Right kidney (tissue), 9 donors: ENCODE measurements at places on chromosomes 2 and 18.

DNA sequence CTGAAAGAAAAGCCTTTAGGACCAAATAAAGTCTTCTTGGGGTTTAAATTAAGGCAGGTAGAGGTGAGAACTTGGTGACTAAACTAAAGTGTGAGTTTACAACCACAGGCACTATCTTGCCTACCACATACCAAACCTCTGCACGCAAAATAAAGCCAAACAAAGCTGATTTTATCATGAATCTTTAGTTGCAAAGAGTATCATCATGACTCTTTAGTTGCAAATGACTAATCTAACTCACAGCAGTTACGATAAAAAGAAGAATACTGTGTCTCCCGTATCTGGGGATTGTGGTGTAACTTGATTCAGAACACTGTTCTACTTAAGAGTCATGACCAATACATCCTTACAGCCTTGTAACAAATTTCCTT lies 11.2 kb downstream of the CFAP210 start:
- DNase-seq, result no peak

GRCh38 chr2:233029321-233029720 lies 3.2 kb upstream of the NEU2 start:
- no peak for DNase-seq

- DNase-seq, result peak; percentile 59
These were observed 138.1 kb downstream of the INO80D start for GRCh38 chr2:205947621-205948495.

DNA sequence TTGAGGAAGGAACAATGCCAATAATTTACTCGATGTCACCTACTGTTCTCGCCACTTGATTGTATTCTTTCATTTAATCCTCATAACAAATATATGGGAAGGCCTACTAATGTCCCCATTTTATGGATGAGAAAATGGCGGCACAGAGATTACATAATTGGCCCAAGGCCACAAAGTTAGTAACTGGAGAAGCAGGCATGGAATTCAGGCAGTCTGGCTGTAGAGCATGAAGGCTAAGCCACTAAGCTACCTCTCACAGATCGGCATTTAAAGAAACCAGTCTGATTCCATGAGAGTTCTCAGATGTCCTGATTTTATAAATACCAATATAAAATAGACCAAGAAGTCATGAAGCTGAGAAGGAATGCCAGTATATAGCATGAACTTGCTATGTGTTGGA lies 121.8 kb upstream of the EPAS1 start:
- DNase-seq, result no peak

DNA sequence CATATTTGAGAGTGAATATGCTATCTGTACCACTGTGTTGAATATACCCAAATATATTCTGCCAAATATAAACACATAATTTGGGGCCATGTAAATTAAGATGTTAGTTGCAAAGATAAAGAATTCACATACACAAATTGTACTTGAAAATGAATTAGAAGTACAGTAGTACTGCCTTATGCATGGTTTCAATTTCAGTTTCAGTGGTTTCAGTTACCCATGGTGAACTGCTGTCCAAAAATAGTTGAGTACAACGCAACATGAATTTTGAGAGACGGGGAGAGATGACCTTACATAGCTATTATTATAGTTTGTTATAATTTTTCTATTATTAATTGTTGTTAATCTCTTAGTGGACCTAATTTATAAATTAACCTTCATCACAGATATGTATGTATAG lies 1313.0 kb upstream of the FAM98A start:
- no peak for DNase-seq

DNA sequence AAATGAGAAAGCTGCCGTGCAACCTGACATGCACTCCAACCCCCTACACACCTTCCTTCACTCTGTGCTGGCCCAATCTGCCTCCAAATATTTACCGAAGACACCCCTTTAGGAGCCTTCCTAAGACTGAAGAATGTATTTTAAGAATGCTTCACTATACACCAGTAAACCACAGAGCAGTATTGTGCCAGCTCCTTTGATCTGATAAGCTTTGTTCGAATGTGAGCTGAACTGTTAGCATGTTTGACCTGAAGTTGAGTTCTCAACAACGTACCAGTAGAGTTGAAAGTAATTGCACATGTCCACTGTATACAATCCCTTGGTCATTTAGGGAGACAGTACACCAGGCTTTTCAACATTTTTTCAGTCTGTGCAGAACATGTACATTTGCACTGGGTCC lies 259.2 kb downstream of the TGIF1 start:
- DNase-seq, result no peak

DNA sequence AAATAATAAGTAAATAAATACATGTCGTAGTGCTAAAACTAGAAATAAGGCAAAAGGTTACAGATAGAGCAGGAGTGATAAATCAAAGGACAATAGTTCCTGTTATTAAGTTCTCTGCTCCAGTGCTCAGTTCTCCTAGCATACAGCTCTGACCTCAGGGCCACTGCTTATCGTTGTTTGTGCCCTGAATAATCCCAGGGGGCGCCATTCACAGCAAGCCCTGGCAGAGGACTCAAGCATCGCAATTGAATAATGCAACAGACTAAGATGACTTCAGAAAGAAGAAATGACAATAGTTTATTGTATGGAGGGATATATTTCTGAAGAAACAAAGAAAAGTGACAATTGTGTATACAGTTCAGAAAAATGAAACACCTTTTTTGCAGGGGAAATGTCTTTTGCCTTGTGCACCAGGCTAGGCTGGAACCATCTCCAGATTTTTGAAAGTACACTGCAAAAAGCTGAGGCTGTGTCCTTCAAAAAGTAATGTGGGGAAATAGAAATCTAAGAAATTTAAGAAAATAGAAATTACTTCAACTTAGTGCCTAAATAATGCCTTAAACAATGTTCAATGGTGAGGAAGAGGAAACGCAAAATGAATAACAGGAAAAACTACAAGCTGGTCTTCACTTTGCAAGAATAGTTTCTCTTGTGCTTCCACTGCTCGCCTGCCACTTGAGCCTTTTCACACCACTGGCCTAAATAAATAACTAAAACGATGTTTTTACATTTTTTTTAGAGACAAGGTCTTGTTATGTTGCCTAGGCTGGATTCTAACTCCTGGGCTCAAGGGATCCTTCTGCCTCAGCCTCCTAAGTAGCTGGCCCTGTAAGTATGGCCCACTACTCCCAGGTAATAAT lies 19.0 kb upstream of the CCNYL1 start:
- DNase-seq, result no peak

DNA sequence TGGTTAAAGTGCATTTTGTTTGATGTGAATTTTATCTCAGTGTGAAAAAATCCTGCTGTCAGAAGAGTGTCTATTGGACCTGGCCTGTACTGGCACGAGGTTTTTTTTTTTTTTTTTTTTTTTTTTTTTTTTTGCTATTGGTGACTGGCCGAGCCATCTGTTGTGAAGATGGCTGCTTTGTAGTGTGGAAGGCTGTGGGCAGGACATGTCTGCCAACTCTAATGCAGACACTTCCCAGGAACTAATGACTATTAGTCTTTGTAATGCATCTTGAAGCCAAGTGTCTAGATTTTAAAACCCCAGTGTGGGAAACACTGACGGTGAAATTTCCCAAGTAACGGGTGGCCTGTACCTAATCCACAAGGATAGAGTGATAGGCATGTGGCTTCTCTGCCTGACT lies 34.3 kb downstream of the ZAP70 start:
- DNase-seq, result no peak

- no peak for DNase-seq
These were observed 923.2 kb downstream of the CPS1 start for GRCh38 chr2:211479536-211480150.

DNA sequence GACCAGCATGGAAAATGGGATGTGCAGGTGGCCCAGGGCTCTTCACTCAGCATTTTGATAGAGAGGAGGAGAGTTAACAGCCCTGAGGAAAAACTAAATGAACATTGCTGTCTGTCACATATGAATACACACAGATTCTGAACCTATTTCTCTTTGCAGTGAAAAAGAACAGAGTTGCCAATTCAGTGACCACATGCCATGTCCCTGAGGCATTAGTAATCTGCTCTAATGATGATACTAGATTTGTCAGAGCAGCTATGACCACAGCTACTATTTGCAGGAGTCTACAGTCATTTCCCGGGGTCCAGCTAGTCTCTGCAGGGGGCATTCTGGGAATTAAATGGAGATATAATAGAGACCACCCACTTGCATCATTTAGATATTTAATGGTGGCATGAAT lies 267.6 kb downstream of the TMX3 start:
- no peak for DNase-seq

- DNase-seq, result peak; percentile 76
These were observed 2.8 kb upstream of the CTDSP1 start for GRCh38 chr2:218396688-218397462.

GRCh38 chr18:8747440-8747937 lies 42.1 kb downstream of the MTCL1 start:
- no peak for DNase-seq

- peak; percentile 3 for DNase-seq
These were observed 2.3 kb downstream of the PPM1B start for GRCh38 chr2:44171018-44171417.

GRCh38 chr2:152827944-152828343 lies 109.5 kb downstream of the ARL6IP6 start:
- DNase-seq, result no peak

DNA sequence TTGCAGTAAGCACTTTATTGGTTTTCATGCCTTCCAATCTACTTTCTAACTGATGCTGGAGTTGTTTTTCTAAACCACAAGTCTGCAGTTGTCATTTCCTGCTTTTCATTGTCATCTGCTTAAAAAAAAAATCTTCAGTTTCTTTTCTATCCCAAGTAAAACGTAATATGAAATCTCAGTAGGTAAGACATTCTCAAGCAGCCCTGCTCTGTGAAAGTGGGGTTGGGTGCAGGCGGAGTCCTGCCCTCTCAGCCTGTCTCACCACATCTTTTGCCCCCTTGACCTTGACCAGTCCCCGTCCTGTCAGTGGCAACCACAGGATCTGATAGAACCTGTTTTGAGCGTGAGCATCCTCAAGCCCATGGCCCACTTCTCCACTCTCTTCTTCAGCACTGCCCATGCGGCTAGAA lies 80.0 kb upstream of the CPO start:
- DNase-seq, result no peak

DNA sequence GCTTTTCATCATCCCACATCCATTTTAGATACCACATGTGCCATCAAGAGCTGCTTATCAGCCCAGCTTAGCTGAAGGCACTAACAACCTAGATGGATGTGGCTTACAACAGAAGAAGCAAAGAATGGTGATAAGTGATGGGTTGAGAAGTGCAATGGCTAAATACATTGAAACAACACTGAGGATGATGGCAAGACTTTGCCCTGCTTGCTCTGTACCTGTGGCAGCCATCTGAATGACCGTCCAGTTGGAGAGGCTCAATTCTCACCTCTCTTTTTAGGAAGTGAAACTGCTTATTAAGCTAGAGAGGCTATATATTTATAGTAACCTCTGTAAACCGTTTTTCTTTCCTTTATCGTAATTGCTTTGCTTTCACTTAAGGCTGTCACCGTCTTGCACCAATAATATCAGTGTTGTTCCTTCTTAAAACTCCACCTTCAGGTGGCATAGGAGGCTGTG lies 5.7 kb downstream of the GPATCH11 start:
- no peak for DNase-seq

GRCh38 chr2:179444056-179444455 lies 179.4 kb upstream of the SESTD1 start:
- no peak for DNase-seq

- DNase-seq, result no peak
These were observed 1425.7 kb downstream of the DSC3 start for GRCh38 chr18:29616867-29617266.
